Esophagus squamous epithelium (tissue), 5 donors: ENCODE measurements at places on chromosomes 6 and 20. TPM values are rescaled to one million over a fixed set of nuclear protein-coding genes. Genes with fewer than 3 reads are reported as not detected.

The LAMA5 gene
- 77.9 TPM for total RNA-seq

DNA sequence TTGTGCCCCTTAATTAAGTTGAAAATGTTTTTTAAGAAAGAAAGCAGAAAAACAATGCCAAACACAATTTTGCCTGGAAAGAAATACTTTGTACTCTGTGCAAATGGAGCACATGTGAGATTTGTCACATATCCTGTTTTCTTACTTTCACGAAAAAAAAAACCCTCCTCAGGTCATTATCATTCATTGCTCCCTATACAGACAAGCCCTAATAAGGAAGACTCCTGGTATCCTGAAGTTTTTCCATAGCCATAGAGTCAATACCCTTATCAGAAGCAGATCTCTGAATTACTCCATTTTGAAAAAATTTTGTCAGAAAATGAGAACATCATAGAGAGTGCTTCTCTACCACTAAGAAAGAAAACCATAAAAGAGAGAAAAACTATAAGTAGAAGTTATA is 14.0 kb upstream of the NT5E start:
- no peak for DNase-seq

DNA sequence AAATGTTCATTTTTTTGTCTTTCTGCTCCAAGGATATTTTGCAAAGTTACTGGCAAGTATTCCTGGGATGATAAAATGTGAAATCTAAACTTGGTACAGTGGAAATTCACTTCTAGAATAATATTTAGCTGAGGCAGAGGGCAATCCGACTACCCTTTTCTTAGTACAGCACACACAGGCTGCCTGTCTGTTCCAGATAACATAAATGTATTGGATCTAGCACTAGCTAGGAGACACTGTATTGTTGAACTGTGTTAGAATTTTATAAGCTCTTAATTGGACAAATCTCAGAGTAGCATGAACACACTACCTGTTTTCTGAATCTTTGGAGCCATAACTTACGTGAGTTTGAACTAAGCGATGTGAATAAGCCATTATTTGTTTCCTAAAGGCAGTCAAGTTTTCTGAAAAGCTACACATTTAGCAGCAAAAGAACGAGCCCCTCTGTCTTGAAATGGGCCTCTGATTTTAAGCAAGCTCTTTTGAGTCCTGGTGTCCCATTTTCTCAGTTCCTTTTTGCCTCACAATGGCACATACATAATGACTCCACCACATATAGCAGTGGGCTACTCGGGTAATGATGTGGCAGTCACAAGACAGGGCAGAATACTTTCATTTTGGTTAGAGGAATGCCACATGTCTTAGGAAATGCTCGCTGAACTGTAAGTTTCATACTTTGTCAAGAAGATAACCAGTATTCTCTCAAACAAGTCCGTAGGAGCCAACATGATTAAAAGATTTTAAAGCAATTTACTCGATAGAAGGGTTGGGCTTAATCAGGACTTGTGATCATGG is 116.5 kb upstream of the ESR1 start:
- no peak for DNase-seq

The CLPSL2 gene
- total RNA-seq: not detected

- DNase-seq: no peak
Measured at GRCh38 chr6:167734662-167735083, 92.0 kb upstream of the AFDN start.

DNA sequence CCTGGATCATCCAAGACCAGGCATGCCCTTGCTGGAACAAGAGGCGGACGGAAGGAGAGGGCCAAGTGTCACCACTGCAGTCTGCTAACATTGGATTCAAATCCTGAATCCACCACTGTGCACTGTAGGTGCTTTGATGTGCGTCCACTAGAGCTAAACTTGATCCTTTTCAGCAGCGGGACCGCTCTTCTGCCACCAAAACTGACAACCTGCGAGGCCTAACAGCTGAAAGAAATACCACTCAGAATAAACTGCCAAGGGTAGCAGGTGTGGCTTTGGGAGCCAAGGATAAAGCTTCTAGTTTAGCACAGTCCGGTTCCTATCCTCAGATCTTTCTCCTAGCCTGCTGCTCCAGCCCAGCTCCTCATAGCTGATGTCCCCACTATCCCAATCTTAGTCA is 108.0 kb downstream of the ATXN1 start:
- DNase-seq: no peak

GRCh38 chr6:85323435-85324040 is 126.3 kb upstream of the NT5E start:
- DNase-seq: no peak

- no peak for DNase-seq
Measured at GRCh38 chr6:156402227-156402626, 375.0 kb upstream of the ARID1B start.

GRCh38 chr6:18349386-18349785 is 37.8 kb upstream of the RNF144B start:
- no peak for DNase-seq

DNA sequence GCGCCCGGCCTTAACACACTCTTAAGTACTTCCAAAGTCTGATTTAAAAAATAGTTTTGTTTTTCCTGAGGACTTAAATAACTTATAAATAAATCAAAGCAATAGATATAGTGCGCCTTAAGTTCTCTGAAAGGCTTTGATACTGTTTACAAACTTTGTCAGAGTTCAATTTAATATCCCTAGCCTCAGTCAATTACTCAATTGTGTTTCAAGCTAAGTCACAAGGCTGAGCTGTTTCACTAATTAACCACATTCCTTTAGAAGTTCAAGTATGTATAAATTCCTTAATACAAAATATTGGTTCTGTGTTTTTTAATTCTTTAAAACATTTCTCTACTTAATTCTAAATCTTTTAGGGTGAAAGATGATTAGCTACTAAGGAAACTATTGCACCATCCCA is 178.4 kb upstream of the AGPAT4 start:
- DNase-seq: no peak

DNA sequence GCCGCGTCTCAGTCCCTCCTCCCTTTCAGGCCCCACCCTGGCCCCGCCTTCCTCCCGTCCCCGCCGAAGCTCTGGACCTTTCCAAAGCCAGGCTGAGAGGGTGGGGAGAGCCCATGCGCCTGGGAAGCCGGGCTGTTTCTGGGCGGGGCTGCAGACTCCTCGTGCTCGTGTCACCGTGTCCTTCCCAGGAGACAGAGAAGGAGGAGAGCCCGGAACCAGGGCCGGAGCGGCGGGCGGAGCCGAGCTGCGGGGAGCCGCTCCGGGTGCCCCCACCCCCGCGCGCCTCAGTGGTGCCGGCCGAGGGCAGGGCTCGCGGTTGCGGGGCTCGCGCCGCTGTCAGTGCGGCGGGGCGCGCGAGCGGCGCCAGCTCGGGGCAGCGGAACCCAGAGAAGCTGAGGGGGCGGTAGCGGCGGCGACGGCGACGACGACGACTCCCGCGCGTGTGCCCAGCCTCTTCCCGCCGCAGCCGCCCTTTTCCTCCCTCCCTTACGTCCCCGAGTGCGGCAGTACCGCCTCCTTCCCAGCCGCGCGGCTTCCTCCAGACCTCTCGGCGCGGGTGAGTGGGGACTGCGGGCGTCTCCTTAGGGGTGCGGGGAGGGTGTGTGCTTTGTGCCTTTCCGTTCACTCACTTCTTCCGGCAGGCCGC is at the start of gene RALY:
Gene RALY, plus strand, starts transcription at position 336 of the 646 bp plus-strand sequence. CDS start 78,164 bp downstream, outside the sequence.
- DNase-seq: peak; percentile 96

DNA sequence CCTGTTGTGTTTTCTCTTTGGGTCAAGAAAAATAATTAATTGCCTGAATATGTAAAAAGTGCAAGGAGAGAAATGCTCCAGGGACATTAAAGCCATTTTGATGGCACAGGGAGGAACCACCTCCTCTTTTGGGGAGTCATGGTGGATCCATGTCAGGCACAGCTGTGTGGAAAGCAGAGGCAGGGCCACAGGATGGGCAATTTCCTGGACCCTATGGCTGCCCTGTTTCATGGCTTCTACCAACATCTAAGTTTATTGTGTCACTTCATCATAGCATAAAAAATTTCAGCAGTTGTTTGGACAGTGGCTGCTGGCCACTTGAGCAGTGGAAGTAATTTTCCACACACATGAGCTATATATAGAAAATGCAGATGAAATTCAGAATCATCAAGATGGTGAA is 238.2 kb downstream of the SYNE1 start:
- DNase-seq: no peak

DNA sequence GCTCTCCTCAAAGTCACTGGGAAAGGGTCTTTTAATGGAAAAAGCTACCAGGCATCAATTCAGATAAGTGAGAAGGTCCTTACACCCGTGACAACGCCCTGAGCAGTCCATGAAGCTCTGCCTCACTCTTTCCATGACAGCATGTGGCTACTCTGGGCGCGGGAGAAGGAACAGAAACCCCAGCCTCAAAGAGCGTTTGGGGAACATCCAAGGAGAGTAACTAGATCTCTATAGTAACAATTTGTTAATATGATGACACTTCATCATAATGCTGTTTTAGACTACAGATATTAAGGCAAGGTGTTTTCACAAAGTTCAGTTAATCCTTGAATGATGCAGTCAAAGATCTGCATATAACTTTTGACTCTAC is 55.2 kb downstream of the KIF6 start:
- no peak for DNase-seq

DNA sequence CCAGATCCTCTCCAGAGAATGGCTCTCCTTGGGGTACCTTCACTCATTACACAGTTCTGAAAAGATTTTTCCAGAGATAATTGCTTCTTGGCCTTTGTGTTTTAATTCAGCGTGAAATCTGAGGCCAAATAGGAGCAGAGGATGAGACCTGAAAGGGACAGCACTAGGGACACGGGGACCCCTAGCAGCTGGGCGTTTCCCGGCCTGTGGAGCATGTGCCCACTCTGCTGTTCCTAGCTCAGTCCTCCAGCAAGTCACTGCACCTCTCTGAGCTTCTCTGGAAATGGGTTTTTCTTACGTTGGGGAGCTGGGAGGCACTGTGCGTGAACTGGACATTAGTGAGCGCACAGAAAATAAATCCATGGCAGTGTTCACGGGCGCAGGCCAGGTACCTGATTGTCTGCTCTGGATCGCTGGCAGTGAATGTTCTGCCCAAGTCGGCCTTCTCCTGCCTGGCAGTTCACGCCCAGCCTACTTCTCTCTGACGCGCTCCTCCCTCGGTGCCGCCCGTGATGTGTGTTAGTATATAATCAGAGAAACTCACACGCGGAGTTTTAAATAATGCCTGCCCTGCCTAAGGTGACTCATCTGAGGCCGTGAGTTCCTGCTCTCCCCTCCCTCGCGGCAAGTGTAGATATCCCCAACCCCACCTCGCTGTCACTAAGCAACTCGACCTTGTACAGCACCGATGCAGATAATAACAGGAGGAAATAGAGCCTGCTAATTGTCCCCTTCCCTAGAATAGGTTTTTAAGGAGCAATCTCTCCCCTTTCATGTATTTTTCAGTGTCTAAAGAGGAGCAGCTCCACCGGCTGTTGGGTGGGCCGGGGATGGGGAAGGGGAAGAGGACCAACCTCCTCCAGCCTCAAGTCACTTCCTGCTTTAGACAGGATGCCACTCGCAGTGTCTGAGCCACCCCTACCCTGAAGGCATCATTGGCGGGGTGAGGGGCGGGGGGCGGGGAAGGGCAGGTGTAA is 2.7 kb upstream of the TUBB2A start:
- peak; percentile 10 for DNase-seq

The CGA gene
- not detected for total RNA-seq

- no peak for DNase-seq
Measured at GRCh38 chr20:46562373-46563169, 12.1 kb upstream of the OCSTAMP start.

The VPS52 gene
- total RNA-seq: 34.1 TPM

DNA sequence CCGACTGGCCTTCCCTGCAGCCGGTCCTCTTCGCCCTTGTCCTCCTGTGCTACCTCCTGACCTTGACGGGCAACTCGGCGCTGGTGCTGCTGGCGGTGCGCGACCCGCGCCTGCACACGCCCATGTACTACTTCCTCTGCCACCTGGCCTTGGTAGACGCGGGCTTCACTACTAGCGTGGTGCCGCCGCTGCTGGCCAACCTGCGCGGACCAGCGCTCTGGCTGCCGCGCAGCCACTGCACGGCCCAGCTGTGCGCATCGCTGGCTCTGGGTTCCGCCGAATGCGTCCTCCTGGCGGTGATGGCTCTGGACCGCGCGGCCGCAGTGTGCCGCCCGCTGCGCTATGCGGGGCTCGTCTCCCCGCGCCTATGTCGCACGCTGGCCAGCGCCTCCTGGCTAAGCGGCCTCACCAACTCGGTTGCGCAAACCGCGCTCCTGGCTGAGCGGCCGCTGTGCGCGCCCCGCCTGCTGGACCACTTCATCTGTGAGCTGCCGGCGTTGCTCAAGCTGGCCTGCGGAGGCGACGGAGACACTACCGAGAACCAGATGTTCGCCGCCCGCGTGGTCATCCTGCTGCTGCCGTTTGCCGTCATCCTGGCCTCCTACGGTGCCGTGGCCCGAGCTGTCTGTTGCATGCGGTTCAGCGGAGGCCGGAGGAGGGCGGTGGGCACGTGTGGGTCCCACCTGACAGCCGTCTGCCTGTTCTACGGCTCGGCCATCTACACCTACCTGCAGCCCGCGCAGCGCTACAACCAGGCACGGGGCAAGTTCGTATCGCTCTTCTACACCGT is 6.1 kb downstream of the UBD start:
- DNase-seq: no peak

The PROKR2 gene
- total RNA-seq: not detected

DNA sequence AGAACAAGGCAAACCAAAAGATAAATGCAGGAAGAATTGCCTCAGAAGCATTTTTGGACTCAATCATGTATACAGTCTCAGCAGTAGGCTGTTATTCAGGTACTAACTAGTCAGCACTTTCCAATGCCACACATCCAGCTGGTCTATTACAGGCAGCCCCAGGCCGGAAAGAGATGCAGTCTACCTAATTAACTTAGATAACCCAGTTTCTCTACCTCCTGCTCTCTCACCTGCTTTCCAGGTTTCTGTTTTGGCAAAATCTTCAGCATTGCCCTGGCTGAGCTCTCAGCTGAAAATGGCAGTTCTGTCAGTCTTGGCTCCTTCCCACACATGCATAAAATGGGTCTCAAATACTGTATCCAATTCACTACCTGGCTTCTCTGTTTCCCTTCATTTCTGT is 101.3 kb upstream of the UFL1 start:
- no peak for DNase-seq

The SAMD3 gene
- 0.12 TPM for total RNA-seq

DNA sequence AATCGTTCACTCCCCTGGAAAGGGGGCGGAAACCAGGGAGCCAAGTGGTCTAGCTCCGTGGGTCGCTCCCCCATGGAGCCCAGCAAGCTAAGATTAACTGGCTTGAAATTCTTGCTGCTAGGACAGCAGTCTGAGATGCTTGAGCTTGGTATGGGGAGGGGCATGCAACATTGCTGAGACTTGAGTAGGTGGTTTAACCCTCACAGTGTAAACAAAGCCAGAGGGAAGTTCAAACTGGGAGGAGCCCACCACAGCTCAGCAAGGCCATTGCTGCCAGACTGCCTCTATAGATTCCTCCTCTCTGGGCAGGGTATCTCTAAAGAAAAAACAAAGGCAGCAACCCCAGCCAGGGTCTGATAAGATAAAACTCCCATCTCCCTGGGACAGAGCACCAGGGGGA is 43.2 kb downstream of the COL21A1 start:
- DNase-seq: no peak

DNA sequence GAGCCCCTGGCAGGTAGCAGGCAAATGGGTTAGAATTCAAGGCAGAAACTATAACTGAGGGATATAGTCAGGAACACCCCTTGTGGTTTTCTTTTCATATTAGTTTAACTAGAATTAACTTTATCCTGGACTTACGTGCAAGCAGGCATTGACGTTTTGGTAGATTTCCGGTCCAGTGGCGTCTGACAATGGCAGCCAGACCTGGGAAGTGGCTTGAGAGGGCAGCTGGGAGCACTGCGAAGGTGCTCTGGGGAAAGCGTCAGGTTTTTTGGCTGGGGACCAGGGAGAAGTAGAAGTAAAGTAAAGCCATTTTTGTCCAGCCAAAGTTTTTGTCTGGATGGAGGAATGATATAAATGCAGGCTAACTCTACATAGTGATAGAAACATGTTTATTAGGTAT is 8.4 kb upstream of the ACSS1 start:
- no peak for DNase-seq
